ENCODE measurements at places on chromosomes 7 and 10.

DNA sequence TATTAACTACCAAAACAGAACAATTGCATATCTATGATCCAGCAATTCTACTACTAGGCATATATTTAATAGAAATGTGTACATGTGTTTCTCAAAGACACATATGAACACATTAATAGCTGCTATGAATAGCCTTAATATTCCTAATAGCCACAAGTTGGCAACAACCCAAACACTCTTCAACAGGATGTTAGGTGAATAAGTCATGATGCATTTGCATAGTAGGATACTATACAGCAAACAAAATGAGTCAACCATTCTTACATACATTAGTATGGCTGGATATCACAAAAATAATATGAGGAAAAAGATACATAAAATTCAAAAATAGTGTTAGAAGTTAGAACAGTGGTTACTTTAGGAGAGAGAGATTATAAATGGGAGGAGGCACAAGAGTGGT is 26.8 kb upstream of the ZNF746 start:
- DNase-seq: no peak

DNA sequence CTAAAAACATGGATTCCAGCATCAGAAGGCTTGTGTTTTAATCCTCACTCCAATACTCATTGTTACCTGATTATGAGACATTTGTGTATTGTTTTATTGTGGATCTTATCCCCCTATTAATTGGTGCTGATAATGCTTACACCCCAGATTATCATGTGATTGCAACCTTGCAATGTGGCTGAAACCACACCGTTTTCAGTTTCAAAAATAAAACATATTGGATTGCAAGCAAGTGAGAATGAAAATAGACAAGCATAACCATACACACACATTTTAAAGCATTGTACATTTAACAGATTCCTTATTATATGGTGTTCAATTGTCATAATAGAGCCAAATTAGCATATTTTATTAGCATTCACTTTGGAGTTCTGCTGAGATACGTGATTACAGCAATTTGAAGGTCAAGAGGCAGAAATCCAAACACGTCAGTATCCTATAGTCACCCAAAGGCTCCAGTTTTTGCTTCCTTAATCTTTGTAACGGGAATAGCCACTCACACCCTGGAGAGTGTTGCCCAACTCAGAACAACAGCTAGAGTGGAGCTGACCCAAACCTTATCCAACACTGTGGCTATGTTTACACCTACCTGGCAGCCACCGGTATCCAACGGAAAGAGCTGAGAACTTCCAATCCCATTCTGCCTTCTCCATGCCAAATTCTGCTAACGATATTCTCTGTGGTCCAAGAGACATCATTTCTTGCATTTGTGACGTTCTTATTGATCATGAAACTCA is 317.1 kb upstream of the KLF6 start:
- no peak for DNase-seq

DNA sequence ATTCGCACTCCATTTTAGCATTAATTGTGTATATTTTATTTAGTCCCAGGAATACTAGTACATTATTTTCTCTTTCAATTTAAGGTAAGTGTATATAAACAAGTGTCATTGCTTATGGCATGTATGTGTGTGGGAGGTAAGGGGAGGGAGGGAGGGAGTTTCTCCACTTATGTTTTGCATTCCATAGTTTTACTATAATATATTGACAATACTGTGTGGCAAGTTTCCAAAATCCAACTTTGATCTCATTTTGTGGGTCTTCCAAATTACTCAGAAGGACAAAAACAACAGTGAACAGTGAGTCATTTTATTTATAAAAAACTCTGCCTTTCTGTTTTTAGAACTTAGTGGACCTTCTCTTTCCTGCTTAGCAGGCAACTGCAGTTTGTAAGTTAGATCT is 102.3 kb upstream of the SEMA3E start:
- DNase-seq: no peak

DNA sequence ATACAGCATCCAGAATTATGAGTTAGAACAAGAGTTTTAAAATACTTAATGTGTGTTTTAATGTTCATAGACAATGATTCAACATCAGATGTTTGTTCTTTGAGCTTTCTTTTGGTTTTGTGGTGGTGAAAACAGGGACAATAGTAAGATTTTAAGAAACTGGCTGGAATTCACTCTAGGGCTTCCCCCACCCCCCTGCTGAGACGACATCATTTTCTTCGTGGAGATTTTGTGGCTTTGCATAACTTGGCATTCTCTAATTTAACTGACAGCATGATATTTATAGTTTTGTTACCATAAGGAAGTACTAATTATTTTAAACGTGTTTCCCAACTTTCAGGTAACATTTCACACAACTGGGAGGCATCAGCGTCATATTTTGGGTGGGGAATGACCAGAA is 184.1 kb downstream of the BICC1 start:
- DNase-seq: no peak

Measured in activated CD8-positive, alpha-beta memory T cell treated with anti-CD3 and anti-CD28 coated beads, Interleukin-2, amount 50 U/mL, for 48 hours (primary cell).